ENCODE measurements at places on chromosomes 11 and 22.
A peak's percentile ranks its signal among the peaks of the same experiment; 100 is the strongest.

DNA sequence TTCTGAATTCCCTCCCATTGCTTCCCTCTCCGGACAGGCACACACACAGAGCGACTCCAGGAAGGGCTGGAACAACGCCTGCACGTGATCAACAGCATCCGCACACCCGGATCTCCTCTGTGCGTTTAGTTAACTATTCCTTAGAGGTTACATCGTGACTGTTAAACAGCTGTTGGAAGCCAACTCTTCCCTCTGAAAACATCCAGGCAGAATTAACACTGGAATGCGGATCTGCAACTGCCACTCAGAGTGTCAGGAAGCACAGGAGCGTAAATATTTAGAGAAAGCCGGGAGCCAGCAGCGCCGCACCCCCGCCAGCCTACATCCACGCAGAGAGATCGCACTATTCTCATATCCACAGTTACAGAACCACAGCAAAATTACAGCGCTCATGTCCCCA is 46.2 kb downstream of the SHANK2 start:
- DNase-seq: no peak

DNA sequence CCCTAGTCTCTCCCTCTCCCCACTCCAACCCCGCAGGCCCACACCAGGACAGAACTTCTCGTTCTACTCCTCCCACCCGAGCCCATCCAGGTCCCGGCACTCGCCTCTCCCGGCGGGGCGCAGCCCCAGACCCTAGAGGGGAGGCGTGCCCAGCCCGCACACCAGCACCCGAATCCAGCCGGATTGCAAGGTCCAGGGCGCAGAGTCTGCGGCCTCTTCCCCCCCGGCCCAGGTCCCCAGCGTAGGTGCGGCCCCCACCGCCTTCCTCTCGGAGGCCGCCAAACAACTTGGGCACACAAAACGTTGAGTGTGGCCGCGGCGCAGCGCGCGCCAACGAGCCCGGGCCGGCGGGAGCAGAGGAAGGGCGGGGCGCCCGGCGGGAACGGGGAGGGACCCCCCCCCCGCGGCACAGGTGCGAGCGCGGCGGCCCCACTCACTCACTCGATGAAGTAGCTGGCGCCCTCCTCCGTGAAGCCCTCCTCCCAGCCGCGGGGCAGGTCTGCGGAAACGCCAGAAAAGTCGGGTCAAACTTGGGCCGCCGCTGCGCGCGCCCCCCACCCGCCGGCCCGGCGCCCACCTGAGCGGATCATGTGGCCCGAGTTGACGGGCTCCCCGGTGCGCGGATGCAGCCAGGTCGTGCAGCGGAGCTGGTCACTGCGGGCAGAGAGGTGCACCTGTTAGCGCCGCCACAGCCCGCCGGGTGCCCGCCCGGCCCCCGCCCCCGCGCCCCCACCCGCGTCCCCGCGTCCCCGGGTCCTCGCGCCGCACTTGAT is 480 bp downstream of the PLEKHA7 start:
- DNase-seq: peak; percentile 18

DNA sequence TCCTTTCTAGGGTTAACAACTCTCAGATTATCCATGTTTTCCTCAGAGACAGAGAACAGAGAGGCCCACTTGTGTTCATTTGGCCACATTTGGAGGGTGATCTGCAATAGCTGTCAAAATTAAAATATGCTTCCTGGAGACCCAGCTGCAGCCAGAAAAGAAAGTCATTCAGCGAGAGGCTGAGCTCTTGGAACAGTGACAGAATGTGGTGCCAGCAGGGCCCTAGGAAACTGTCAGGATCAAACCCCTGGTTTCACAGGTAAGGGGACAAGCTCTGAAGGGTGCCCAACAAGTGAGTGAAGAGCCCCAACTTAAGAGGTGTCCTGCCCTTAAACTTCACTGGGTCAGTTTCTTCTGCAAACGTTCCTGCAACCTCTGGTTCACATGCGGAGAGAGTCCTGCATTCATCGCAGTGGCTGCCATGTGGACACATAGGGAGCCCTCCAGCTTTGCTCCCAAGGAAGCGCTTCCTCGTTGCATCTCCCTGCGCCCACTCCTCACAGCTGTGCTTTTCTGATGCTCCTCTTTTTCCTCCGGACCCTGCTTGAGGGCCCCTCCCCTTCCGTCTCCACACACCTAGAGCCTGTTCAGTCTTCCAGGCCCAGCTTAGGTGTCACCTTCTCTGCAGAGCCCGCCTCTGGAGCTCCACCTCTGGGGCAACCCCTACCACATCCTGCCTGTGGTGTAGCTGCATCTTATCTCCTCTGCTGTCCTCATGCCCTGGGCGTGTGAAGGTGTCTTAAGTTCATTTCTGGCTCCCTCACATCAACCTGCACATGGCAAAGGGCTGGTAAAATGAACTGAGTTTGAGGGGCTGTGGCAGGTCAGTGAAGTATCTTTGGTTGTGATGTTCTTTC is 3.9 kb downstream of the UCP3 start:
- DNase-seq: peak; percentile 73

DNA sequence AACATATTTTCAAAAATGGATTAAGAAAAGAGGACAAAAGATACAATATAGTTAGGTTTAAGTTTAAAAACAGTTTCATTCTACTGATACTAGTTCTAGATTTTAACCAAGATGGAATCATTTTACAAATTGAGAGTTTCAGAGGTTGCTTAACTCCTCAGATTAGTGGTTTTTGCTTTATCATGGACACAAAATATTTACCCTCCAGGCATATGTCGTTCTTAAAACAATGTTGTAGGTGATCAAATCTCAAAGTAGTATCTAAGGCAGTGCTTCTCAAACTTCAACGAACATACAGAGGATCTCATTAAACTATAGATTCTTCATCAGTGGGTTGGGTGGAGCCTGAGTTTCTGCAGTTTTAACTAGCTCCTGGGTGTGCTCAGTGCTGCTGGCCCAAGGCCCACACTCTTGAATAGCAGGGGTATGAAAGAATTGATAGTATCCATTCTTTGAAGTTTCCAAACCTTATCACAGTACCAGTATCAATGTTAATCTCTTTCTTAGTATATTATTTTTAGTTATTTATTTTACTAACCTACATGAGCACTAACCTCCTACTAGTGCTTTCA is 48.0 kb downstream of the YAP1 start:
- DNase-seq: no peak

GRCh38 chr11:34356130-34356529 is 1.7 kb downstream of the ABTB2 start:
- DNase-seq: no peak

- no peak for DNase-seq
Observed at GRCh38 chr11:48242501-48242900, 2.4 kb upstream of the OR4X2 start.

GRCh38 chr11:67160872-67161783 is 42.1 kb downstream of the KDM2A start:
- no peak for DNase-seq

DNA sequence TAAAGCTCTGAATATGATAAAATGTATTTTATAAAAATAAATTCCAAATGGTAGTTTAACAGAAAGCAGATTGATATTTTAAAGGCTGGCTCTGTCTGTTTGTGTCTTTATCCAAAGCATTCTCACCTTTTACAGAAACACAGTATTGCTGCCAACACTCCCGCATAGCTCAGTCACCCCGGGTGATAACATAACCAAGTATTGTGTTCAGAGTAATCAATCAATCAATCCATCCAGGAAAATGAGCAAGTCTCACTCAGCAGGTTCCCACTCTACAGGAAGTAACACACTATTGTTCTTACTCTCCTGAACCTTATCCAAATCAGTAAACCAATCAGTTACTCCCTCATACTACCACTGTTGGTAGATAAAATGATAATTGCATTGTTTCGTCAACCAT is 203.4 kb downstream of the LRRC4C start:
- DNase-seq: no peak

DNA sequence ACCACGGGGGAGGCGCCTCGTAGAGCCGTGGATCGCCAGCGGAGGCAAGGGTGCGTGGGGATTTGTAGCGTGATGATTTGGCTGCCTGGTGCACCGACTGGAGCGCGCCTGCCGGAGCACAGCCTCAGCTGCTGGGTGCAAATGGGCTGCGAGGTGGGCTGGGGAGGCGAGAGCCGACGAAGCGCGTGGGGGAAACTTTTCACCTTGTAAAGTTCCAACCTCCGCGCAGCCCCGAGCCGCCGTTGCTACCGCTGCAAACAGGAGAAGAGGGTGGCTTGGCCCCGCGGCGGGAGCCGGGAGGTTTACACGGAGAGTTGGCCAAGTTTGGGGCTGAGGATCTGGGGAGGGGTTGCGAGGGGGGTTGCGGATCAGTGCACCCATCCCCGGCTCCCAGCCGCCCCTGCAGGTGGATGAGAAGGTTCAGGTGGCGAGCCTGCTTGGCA is 528 bp downstream of the FAT3 start:
- DNase-seq: no peak

- no peak for DNase-seq
Observed at GRCh38 chr22:21077884-21078508, 32.2 kb downstream of the LRRC74B start.

- DNase-seq: no peak
Observed at GRCh38 chr11:2708757-2709281, 9.0 kb upstream of the KCNQ1OT1 start.

GRCh38 chr11:129455756-129456655 is 80.4 kb downstream of the BARX2 start:
- no peak for DNase-seq

DNA sequence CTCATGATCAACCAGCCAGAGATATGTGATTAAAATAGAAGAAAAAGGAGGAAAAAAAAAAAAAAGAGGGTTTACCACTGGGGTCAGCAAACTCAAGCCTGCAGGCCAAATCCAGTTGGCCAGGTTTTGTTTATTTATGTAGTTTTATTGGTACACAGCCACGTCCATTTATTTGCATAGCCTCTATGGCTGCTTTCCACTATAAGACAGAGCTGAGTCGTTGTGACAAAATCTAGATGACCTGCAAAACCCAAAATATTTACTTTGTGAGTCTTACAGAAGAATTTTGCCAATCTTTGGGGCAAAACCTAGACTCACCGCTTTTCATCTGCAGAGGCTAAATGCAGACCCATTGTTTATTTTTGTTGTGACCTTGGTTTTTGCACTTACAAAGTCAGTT is 87.1 kb downstream of the TENM4 start:
- DNase-seq: no peak

GRCh38 chr11:32573228-32573627 is 10.4 kb upstream of the EIF3M start:
- DNase-seq: no peak

DNA sequence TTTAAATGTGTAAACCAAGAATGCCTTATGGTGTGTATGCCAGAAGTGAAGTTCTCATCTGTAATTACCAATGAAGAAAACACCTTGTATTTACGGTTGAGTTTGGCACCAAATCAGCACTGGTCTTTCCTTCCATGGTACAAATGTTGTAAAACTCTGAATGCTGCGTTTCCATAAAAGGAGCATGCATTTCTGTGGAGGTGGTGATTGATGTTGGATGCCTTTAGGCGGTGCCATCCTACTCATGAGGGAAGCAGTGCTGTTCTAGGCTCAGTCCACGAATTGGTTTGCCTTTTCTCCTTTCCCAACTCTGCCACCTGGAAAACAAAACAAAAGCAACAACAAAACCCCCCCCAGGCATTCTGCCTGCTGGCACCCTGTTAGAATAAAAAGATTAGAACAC is 124.4 kb downstream of the TEAD1 start:
- DNase-seq: no peak

All from stimulated activated naive CD8-positive, alpha-beta T cell treated with anti-CD3 and anti-CD28 coated beads, Interleukin-15, amount 100 ng/mL, for 72 hours (primary cell).